GM13977 (cell line): ENCODE measurements at places on chromosomes 16 and 17.
A peak's percentile ranks its signal among the peaks of the same experiment; 100 is the strongest.

DNA sequence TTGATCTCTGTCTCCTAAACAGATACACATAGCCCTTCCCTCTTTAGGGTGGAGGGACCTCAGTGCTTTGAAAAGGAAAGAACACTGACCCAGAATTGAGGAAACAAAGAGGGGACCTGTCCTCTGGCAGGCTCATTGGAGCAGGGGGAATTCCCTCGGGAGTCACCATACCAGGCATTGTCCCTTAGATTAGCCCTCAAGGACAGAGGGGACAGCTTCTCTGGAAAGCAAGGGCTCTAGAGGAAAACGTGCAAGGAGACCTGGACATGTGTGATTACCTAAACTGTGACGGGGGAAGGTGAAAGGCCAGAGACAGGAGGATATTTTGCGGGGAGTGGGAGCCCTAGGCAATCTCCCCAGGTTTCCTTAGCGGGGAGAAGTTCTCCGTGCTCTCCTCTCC lies 7.6 kb upstream of the FZD2 start:
- DNase-seq: no peak

DNA sequence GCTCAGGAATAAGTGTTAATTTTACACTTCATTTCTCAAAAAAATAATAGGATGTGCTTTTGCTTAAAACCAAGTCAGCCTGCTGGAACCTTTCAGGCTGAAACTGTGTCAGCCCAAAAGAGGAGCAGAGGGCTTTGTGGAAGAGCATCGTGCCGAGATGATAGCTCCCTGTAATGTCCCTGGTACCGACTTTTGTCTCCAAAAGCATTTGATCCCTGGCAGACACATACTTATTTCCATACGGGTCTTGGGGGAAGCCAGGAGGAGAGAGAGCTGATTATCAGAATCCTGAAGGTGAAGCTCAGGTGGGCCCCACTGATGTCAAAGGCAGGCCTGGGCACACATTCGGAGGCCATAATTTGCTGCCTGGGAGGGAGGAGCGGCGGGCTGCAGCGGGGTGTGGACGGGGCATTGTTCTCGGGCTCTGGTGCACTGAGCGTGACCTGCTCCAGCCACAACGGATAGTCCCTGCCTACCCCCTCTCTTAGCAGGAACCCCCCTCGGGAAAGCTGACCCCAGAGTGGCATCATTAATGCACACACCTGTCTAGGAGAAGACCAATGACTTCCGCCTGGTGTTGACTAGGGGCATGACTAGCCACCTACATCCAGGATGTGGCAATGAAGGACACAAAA lies 155.9 kb downstream of the C16orf78 start:
- DNase-seq: no peak

- no peak for DNase-seq
These were observed 119.5 kb downstream of the AATF start for GRCh38 chr17:37068266-37068665.

- no peak for DNase-seq
These were observed 13.7 kb downstream of the CLCN7 start for GRCh38 chr16:1461146-1461545.

DNA sequence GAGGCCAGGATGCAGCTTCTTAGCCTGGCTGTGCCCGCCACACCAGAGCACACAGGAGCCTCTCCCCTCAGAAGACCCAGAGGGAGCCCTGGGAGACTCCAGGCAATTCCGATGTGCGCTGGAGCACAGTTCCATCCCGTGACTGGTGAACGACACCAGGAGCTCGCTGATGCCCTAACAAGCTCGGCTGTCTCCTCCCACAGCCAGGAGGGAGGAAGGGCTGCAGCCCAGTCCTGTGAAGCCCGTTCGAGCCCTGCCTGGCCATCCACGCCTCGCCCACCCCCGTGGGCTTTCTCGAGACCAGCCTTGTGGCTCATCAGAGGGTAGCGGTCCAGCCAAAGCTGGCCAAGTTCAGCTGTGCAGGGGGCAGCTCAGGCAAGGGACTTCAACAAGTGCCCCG lies 21.8 kb upstream of the RASD1 start:
- no peak for DNase-seq

GRCh38 chr16:50573947-50574744 lies 25.9 kb downstream of the NKD1 start:
- DNase-seq: no peak

GRCh38 chr17:82355770-82356427 lies 3.1 kb upstream of the TEX19 start:
- DNase-seq: no peak

GRCh38 chr17:4154201-4154600 lies 11.2 kb downstream of the CYB5D2 start:
- DNase-seq: no peak

- DNase-seq: no peak
These were observed 207.4 kb upstream of the CDH13 start for GRCh38 chr16:82419332-82419731.

DNA sequence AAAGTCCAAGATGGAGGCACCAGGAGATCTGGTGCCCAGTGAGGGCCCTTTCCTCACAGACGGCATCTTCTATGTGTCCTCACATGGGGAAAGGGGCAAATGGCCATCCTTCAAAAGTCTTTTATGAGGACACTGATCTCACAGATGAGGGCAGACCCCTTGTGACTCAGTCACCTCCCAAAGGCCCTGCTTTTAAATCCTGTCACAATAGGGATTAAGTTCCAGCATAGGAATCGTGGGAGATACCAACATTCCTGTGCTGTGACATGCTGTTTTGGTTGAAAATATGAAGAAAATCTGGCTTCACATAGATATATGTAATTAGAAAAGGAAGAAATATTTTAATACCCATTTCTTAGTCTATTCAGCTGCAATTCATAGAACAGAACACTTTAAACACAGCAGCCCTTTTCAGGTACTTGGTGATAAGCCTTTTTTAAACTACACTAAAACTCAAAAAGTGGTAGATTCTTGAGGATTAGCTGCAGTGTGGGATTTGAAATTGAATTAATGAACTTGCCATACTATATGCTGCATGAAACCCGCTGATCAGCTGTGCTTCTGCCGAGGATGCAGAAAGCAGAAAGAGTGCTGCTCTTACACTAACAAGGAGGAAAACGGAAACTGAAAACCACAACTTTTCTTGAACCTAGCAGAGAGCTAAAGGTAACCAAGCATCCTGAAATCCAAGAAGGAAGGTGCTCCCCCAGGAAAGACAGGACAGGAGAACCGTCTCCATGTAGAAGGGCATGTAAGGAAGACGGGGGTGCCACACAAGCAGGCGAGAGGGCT lies 32.7 kb downstream of the VPS53 start:
- no peak for DNase-seq

- DNase-seq: no peak
These were observed 711.8 kb downstream of the WWOX start for GRCh38 chr16:78811247-78811646.

GRCh38 chr16:87028481-87029320 lies 288.5 kb downstream of the C16orf95 start:
- no peak for DNase-seq

DNA sequence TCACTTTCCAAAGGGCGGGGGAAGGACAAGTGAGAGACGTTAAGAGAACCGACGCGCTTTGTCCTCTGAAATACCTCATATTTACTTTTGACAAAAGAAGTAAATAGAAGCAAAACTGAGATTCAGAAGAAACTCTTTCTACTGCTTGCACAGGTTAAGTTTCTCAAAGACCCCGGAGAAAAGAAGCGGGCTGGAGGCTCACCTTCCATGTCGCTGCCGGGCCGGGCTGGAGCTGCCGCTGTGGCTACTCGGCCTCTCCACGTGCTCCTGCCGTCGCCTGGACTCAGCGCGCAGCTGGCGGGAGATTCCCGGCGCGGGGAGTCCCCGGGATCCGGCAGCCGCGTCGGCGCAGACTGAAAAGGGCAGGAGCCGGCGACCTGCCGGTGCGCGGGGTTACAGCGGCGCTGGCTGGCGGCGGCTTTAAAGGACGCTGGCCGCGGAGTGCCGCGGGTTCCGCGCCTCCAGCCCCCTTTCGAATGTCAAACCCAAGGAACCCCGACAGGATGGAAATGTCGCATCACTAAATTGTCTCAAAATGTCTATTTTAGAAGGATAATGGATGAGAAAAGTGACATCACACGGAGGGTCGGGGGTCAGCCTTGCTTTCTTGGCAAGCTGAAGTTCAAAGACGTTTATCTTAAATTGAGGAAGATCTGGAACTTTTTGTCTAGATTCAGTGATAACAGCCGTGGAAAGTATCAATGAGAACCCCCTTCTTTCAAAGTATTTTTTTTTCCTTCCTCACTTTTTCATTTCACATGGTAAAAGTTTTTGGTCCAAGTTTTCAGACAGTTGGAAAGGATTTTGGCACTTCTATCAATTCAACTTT lies at the start of gene IKZF3:
TSS of gene IKZF3 (minus strand) at position 395 of the 829 bp plus-strand sequence. CDS start at position 209, 186 bp downstream.
- peak; percentile 73 for DNase-seq

DNA sequence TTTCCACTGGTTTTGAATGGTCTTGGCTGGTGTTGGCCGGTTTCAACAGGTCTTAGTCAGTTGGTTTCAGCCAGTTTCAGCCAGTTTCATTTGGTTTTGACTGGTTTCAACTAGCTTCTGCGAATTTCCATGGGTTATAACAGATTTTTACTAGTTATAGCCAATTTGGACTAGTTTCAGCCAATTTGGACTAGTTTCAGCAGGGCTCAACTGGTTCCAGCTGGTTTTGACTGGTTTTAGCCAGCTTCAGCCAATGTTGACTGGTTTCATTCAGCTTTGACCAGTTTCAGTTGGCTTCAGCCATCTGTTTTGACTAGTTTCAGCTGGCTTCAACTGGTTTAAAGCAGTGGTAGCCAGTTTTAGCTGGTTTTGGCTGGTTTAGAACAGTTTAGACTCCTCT lies 432.6 kb downstream of the UTP18 start:
- no peak for DNase-seq

GRCh38 chr16:86215233-86215978 lies 294.9 kb upstream of the FOXF1 start:
- DNase-seq: no peak

DNA sequence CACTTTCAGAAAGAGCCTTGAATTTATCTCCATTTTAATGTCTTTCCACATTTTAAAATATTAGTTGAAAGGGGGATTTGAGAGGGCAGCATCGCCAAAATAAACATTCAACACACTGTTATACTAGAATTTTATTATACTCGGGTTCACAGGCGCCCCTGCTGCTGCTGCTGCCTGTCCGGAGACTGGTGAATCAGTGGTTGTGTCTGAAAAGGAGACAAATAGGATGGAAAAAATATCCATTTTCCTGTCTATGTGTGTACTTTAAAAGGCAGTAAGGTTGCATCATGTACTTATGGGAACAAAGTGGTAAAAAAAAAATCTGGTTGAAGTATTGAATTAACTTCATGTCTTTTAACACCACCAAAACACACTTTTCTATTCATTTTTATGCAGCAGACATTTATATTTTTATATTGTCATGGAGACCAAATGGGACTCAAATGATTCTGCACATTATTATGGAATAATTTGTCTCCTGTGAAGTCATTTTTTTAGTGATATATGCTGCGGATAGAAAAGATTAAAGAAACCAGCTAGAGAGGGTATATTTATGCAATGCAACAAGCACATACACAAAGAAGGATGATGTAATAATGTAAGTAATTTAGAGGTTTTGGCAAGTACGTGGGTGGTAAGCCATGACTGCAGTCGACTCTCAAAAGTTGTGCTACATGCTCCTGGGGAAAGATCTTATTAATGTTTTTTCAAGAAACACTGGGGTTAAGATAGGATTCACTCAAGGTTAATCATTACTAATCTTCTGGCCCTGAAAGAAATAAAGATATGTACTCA lies 759.0 kb upstream of the SOX9 start:
- no peak for DNase-seq

- DNase-seq: no peak
These were observed 40.9 kb downstream of the SLFN5 start for GRCh38 chr17:35283767-35284166.

DNA sequence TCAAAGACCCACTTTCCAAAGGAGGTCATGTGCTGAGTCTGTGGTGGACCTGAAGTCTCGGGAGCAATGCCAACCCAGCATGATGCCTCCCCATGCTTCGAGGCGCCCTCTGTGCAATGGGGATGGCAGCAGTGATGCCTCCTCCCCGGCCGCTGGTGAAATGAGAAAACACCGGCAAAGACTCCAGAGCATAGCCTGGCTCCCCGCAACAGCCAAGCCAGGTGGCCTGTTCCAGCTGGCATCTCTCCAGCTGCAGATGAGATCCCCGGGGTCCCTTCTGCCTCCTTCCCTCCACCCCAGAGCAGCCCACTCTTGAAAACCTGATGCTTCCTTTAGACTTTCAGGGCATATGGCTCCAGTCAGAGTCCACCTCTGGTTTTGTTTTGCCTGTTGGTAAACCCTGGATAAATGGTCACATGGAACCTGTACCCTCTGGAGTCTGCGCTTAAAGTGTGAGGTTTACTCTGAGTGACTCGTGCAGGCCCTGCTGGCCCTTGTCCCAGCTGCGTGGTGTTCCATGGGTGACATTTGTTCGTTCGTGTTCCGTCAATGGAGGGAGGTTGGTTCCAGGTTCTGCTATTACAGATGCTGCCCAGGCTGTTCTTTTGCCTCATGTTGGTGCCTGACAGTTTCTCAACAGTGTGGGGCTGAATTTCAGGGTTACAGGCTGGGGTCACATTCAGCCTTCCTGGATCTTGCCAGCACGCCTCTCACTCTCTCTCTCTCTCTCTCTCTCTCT lies 181.8 kb upstream of the CIBAR2 start:
- DNase-seq: no peak

DNA sequence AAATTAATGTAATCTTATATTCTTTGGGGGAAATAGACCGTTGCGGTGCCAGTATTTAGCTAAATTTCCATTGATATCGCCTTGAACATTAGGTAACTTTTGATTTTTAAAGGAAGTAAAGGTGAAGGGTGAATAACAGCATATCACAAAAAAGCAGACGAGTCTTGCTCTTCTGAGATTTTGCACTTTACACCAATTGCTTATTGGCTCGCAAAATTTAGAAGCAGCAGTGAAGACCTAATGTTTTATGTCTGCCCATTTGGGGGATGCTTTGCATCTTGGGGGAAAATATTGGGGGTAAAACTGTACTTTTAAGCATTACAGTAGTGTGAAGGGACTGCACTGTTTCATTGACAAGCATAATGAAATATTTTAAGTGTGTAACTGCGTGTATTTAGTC lies 934 bp downstream of the MAP2K6 start:
- DNase-seq: no peak

DNA sequence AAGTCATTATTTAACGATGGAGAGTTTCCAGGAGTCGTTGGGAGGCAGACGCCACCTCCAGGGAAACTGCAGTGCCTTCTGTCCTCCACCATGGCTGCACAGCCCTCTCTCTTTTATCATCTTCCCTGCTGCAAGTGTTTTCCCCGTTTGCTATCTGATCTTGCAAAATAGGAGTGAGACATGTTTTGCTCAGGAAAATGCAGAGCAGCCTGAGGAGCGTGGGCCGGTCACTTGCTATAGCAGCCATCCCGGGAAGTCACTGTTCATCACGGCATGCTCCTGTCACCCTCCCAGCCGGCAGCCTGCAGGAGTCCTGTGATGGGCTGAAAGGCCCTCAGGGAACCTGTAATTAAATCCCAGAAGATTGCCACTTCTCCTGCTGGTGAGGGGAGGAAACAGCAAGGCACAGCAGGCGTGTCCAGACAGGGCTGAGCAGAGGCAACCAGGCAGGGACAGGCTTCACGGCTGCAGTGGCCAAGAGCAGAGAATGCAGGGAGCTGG lies 143.1 kb downstream of the GSG1L start:
- DNase-seq: no peak

- no peak for DNase-seq
These were observed 11.5 kb upstream of the PRSS54 start for GRCh38 chr16:58306327-58306726.

- DNase-seq: no peak
These were observed 5.6 kb upstream of the CXCL16 start for GRCh38 chr17:4744999-4745969.

GRCh38 chr16:88690341-88691128 lies 4.2 kb upstream of the SNAI3 start:
- DNase-seq: no peak
